Stimulated activated CD8-positive, alpha-beta memory T cell treated with anti-CD3 and anti-CD28 coated beads, Interleukin-4, amount 100 ng/mL, for 4 hours (primary cell): ENCODE measurements at places on chromosomes 13 and 19.

DNA sequence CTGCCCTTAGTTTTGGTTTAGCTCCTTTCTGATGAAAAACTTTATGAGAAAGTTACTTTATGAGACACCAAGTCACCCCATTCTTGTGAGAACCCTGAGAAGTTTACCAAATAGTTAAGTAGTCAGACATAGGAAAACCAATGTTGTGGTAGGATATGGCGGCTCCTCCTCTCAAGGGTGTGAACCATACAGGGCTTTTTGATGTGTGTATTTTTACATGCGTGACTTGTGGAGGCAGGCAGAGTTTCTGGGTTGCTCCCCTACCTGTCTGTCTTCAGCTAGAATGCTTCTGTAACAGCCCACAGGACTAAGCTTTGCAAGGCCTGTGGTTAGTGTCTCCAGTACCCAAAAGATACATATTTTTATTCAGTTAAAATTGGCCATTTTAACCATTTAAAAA is 18.3 kb downstream of the UBAC2 start:
- no peak for DNase-seq

DNA sequence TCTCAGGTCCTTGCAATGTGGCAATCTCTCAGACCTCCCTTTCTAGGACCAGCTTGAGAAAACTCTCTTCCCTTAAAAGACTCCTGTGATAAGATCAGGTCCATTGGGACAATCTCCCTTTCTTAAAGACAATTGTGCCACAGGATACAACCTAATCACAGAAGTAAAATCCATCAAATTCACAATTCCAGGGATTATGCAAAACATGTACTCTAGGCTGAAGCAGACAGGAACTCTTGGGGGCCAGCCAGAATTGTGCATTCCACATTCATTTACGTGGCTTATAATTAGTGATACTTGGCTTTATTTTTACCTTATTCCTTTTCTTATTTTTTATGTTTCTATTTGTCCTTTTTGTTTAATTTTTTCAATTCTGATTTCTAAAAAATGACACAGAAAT is 257.9 kb downstream of the KLF12 start:
- no peak for DNase-seq

DNA sequence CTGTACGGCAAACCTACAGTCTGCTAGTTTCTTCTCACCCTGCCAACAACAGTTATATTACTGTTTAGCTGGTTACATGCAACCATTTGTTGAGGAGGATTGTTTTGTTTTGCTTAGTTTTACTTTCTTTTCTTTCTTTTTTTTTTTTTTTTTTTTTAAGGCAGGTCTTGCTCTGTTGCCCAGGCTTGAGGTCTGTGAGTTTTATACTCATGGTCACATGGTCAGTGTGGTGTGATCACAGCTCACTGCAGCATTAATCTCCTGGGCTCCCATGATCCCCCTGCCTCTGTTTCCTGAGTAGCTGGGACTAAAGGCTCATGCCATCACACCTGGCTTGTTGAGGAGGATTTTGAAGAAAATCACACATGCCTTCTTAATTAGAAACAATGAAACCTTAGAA is 505.6 kb downstream of the GPC5 start:
- no peak for DNase-seq

DNA sequence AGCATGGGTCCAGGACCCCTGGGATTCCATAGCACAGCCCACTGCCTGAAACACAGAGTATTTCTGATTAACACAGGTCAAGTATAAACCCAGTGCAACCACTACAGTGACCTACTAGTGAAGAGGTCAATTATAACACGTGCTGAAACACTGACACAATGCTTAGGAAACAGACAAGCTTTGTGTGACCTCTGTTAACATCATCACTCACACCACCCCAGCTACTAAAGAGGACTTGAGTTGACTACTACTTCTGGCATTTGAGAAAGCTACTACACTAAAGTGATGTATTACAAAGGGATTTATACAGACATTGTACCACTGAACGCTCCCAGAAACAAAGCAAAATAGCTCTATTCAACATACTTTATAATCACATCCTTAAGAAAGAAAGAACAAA is 1935.9 kb upstream of the PCDH20 start:
- no peak for DNase-seq

- DNase-seq, result no peak
Measured at GRCh38 chr19:7833225-7834099, 3.4 kb downstream of the EVI5L start.

GRCh38 chr13:46593398-46593797 is 40.4 kb downstream of the LRCH1 start:
- peak; percentile 14 for DNase-seq

DNA sequence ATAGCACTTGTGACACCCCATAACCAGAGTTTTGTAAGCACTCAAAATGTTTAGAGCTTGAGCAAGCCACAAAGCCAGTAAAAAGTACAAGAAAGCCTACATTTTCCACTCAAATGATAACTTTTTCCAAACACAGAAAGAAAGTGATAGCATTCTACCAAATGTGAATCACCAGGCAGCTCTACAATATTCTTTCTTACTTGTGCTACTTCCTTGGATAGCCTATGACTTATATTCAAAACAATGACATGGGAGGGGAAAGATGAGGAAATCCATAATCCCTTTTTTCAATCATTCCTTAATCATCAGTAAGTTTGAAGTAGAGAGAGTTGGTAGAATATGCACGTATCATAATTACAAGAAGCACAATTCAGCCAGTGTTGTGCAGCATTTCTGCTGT is 650.8 kb upstream of the PCDH9 start:
- DNase-seq, result no peak

DNA sequence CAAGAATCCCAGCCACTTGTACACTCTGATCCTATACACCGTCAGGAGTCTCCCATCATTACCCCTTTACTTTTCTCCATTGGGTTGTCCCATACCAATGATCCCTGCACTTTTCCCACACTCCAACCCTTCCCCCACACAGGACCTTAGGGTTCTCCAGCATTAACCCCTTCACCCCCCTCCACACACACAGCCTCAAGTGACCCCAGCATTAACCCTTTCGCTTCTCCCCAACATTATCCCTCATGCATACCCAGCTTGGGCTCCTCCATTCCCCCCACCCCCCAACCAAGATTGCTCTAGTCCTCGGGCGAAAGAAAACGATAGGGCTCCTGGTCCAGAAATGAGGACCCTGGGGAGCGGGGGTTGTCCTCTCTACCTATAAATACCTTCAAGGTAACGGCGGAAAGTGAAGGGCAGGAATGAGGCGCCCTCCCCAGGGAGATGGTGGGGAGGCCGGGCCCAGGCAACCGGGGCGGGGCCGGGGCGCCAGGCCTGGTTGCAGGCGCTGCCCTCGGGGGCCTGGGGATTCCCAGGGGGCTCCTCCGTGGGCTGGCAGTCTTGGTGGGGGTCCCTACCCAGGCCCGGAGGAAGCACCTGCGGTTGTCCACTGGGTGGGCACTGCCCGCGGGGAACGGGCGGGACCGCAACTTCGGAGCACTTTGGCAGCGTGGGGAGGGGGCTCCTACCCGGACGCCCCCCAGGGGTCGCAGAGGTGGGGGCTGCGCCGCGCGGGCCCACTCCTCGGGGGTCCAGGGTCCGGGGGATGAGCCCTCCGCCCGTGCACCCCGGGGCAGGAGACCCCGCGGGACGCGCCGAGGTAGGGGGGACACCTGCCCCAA is 757 bp downstream of the WIZ start:
- no peak for DNase-seq

- DNase-seq, result no peak
Measured at GRCh38 chr19:10848230-10848856, at the start of gene C19orf38. TSS of gene C19orf38 (plus strand) at chr19:10848415. CDS start at chr19:10848509, 94 bp downstream.

GRCh38 chr13:109650861-109651260 is 135.5 kb downstream of the IRS2 start:
- DNase-seq, result no peak

GRCh38 chr13:98172590-98173422 is 4.3 kb downstream of the RNF113B start:
- no peak for DNase-seq

- no peak for DNase-seq
Measured at GRCh38 chr13:78084401-78084800, 165.8 kb upstream of the EDNRB start.

GRCh38 chr13:76213423-76213904 is 577.3 kb downstream of the LMO7 start:
- DNase-seq, result no peak

GRCh38 chr13:20016649-20017364 is 58.3 kb downstream of the ZMYM2 start:
- DNase-seq, result no peak

GRCh38 chr13:39469676-39470075 is 133.3 kb downstream of the LHFPL6 start:
- DNase-seq, result no peak

GRCh38 chr19:50465986-50466705 is 10.2 kb upstream of the EMC10 start:
- DNase-seq, result no peak

- no peak for DNase-seq
Measured at GRCh38 chr19:42250666-42251531, 4.0 kb downstream of the ERF start.

- no peak for DNase-seq
Measured at GRCh38 chr19:33290956-33291622, 11.2 kb downstream of the CEBPA start.

DNA sequence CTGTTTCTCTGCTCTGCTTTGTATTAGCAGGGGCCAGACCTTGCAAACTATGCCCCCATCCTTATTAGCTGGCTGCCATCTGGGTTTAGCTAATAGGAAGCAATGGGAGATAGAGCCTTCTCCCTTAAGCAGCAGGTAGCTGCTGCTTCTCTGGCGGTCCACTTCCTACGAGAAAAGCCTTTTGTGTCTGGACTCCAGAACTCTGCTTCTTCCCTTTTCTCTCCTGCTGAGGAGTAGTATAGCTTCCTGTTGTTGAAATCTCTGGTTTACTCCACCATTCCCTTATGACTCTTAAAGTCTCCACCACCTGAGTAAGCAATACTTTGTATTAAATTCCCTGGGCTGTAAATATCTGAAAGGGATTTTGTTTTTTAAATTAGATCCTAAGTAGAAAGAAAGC is 147.1 kb downstream of the DNAJC15 start:
- no peak for DNase-seq

- no peak for DNase-seq
Measured at GRCh38 chr19:35457173-35457572, 9.1 kb downstream of the FFAR2 start.

- no peak for DNase-seq
Measured at GRCh38 chr13:110559986-110560385, 1.5 kb downstream of the RAB20 start.

- DNase-seq, result no peak
Measured at GRCh38 chr13:49524740-49525501, 29.2 kb downstream of the PHF11 start.

DNA sequence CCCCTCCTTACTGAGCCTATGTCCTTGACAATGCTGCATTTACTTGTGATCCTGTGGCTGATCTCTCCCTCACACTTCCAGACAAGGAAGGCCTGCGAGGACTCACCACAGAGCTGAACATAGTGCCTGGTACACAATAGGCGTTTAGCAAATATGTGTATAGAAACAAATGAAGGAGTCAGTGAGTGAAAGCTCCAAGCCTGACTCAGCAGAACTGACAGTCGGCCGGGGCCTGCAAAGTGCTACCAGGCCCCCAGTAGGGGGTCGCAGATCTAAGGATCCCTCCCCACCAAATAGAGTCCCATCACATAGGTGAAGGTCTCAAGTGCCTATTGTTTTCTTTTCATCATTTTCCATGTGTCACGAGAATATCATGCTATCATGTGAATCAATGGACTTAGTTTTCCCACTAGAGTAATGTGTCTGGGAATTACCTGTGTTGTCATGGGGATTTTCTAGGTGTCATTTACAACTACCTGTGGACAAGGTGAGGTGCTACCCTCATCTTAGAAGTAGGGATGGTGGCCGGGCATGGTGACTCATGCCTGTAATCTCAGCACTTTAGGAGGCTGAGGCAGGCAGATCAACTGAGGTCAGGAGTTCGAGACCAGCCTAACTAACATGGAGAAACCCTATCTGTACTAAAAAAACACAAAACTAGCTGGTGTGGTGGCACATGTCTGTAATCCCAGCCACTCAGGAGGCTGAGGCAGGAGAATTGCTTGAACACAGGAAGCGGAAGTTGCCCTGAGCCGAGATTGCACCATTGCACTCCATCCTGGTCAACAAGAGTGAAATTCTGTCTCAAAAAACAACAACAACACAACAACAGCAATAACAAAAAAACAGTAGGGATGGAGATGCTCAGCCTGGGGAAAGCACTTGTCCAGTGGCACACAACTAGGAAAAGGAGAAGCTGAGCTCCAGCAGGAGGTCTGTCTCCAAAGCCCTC is 50.3 kb upstream of the CYP2A7 start:
- no peak for DNase-seq

GRCh38 chr19:40578442-40578908 is 1.8 kb downstream of the SHKBP1 start:
- no peak for DNase-seq

DNA sequence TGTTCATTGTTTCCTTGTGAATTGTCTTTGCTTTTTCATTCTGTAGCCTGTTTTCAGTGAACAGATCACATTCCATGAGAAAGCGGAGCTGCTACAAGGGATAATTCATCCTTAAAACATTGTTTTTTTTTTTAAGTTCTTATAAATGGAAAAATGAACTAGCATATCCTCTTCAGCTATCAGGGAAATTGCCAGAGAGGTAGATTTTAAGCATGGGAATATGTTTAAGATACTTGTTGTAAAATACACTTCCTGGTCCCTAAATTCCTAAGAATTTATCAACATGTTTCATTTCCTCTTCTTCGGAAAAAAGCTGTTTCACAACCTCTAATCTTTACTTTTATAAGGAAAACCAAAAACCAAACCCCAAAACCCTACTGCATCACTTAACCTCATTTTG is 238.0 kb downstream of the POSTN start:
- no peak for DNase-seq

- no peak for DNase-seq
Measured at GRCh38 chr19:39052846-39053245, 20.5 kb upstream of the FBXO27 start.

GRCh38 chr19:47210689-47211316 is 20.2 kb downstream of the BBC3 start:
- peak; percentile 58 for DNase-seq

DNA sequence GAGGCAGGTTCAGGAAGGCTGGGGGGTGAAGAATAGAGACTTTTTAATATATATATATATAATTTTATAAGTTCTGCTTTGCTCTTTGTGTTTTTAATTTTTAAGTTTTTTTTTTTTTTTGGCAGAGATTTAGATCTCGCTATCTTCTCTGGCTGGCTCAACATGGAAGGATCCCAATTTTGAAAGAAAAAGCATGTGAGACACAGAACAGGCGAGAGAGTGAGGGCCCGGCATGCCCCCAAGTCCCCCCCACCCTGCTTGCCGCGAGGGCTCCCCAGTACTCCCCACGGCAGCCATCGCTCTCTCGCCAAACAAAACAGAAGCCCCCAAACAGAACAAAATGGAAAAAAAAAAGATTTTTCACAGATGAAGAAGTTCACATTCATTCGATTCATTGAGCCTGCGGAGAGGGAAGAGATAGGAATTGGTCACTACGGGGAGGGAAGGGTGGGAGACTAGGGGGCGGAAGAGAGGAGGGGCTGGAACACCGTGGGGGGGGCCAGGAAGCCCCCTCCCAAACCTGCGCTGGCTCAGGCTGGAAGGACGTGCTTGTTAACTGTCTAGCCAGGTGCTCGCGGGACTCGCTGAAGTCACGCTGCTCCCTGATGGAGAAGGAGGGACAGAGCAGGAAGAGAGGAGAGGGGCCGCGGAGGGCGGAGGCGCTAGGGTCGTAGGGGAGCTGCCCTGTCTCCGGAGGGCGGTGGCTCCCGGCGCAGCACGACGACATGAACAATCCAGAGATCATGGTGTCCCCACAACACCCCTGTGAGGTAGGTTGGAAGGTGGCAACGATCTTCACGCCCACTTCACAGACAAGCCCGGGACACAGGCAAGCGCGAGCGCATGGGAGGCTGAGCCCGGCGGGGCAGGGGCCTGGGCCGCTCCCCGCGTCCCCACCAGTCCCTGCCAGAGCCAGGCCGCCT is 10.6 kb downstream of the KHSRP start:
- DNase-seq, result no peak

GRCh38 chr19:8180018-8180417 is 29.2 kb upstream of the CERS4 start:
- no peak for DNase-seq
